ENCODE measurements at places on chromosomes 11 and 22.

GRCh38 chr11:118895093-118896039, 11.7 kb downstream of the CXCR5 start:
- peak; percentile 79 for DNase-seq

- DNase-seq, result no peak
Observed at GRCh38 chr11:34214961-34215805, 109.8 kb downstream of the NAT10 start.

GRCh38 chr22:29623553-29624169, 20.2 kb downstream of the NF2 start:
- no peak for DNase-seq

GRCh38 chr11:118996926-118997626, 862 bp upstream of the CENATAC start:
- peak; percentile 67 for DNase-seq

DNA sequence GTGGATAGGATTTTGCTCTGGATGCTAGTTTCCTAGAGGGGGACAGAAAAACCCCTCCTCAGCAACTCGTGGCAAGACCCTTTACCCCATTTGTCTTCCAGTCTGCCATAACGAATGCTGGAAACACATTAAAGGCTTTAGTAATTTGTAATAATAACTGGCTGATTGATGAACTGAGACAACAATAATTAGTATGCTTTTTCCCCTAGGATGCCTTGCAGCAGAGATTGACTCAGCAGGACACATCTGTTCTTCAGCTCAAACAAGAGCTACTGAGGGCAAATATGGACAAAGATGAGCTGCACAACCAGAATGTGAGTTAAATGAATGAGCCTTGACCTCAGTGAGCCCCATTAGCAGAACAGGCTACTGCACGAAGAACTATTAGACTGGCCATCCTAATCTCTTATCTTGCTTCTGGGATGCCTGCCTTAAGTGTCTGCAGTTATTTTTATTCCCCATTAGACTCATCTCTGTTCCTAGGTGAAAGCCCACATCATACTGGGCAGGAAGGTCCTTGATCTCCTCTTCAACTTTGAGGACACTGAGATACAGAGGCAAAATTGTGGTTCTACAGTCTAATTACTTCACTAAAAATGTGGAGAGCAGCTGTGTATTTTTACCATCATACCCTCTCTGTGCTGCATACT, 32.9 kb upstream of the DLAT start:
- no peak for DNase-seq

GRCh38 chr22:44354288-44354687, 41.5 kb upstream of the SHISAL1 start:
- DNase-seq, result no peak

DNA sequence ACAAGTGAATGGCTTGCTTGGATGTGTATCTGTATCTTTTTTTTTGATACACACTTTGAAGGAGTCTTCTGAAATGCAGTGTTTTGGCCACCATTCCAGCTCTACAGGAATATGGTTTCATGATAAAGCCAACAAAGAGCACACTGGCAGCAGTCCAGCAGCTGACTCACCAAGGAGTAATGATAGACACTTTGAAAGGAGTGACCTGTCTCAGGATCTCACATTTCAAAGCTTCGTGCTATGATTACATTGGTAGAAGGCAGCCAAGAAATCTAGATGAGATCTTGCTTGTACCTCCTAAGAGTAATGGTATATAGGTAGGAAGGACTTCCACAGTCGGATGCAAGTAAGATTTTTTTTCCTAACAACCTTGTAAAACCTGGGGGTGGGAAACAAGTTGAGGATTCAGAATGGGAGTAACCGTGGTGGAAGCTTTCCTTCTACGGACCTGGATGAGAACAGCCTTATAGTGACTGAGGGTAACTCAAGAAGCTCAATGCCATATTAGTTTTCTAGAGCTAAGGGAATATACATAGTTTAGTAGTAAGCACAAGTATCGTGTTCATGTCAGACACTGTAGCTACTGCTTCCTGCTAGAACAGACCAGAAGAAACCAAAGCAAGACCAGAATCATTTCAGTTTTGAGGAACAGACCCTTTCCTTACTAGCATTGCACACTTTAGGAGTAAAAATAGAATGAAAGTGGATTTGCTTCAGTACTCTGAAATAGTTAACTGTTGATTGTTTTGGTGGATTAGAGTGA, 25.0 kb downstream of the MTMR3 start:
- no peak for DNase-seq

DNA sequence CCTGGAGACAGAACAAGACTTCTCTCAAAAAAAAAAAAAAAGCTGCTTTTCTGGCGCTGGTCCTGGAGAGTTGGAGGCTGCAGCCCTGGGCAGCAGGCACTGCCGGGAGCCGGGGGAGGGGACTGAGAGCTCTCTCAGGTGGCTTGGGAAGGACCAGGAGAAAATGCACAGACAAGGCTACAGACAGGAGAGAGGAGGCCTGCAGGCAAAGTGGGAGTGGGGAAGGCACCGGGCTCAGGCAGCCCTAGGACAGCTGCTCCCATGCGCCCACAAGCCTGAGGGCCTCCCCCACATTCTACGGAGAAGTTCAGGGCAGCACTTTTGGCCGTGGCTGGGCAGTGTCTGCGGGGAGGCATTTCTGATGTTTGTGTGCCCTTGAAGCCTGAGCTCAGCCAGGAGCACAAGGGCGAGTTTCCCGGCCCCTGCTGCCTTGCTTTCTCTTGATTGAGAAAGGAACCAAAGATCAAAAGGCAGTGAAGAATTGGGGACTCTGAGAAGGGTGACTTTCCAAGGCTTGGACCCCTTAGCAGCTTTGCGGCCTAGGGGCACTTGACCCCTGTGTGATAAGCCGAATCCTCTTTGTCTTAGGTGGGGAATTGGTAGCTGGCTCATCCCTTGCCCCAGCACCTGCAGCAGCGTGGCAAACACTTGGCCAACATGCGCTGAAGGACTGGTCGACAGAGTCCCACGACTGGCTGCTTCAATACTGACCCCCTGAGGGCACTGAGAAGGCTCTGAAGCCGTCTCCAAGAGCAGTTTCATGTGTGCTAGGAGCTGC, 35.3 kb downstream of the PPM1F start:
- DNase-seq, result no peak
